Activated CD8-positive, alpha-beta T cell treated with anti-CD3 and anti-CD28 coated beads, Interleukin-2, amount 10 ng/mL, durations not matched to agents 7 days and 5 days (primary cell): ENCODE measurements at places on chromosomes 3 and 15. TPM values are rescaled to one million over a fixed set of nuclear protein-coding genes. Genes with fewer than 3 reads are reported as not detected.

Gene TGM4
- not detected for total RNA-seq

DNA sequence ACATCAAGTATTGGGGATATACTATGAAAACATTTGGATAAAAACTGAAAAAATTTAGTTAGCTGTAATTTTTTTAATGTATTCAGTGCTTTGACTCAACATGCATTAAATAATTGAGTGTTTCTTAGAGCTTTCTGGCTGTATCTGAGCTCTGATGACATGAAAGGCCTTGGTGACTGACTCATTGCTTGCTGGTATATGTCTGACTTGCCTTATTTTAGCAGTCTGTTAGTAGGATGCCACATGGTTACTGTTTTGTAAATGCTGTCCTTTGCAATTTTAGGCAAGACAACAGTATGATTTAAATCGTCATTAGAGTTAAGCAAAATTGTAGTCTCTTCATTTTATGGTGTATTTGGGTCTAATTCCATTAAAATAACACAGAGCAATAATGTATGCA, 199.2 kb downstream of the GHSR start:
- DNase-seq: no peak

Gene ERICH6
- total RNA-seq: 0.21 TPM

DNA sequence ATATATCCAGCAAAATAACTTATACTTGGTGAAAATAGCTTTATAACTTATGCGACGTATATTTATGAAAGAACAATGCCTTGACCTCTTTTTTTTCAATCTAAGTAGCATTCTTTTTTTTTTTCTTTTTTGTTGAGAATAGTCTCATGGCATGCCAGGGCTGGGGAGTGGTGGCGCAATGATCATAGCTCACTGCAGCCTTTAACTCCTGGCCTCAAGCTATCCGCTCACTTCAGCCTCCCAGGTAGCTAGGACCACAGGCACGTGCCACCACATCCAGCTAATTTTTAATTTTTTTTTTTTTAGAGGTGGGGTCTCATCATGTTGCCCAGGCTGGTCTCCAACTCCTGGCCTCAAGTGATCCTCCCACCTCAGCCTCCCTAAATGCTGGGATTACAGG, 43.5 kb downstream of the RAB8B start:
- DNase-seq: no peak

DNA sequence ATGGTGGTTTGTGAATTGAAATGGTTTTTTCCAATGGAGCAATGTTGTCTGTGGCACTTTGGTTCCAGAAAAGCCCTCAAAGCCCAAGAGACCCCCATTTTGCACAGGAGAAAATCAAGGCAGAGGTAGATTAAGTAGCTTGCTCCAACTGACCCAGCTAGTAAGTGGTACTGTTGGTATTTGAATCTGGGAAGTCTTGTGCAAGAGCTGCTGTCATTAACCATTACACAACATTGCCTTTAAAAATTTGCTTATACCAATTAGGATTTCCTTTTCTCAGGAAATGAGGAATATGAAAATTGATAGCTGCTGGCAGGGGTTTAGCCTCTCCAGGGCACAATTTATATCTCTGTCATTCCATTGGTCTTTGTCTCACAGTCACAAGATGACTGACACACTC, 102.4 kb upstream of the UBE3A start:
- DNase-seq: no peak

GRCh38 chr15:94379986-94380385, 148.6 kb downstream of the MCTP2 start:
- no peak for DNase-seq

DNA sequence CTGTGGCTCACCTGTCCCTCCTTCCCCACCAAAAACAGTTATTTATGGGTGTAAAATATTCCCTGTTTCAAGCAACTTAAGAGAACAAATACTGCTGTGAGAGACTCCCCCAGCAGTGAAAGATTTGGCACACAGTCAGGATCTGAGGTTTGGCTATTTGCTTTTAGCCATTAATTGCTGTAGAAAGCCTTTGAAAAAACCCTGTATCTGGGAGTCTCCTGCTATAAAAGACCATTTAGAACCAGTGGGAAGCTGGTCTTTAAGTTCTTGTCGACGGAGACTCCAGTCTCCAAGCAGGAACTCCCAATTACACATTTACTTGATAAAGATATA, 55.1 kb upstream of the PCSK6 start:
- DNase-seq: no peak

Gene MASP1
- not detected for total RNA-seq
